ENCODE measurements at places on chromosomes 13 and 19. TPM values are rescaled to one million over a fixed set of nuclear protein-coding genes. Genes with fewer than 3 reads are reported as not detected.

Gene LILRA2
- 0.48 TPM for total RNA-seq

GRCh38 chr13:97321101-97321500, 99.0 kb downstream of the MBNL2 start:
- no peak overlapping the region for H3K27ac ChIP-seq
- H3K4me3 ChIP-seq: no peak overlapping the region
- H3K27me3 ChIP-seq: no peaks in the 10 kb centered on the region
- no peaks in the 10 kb centered on the region for H3K36me3 ChIP-seq
- DNase-seq: no peak

- no peak overlapping the region for H3K4me3 ChIP-seq
- no peak for DNase-seq
- no peaks in the 10 kb centered on the region for H3K36me3 ChIP-seq
- H3K4me1 ChIP-seq: no peaks in the 10 kb centered on the region
- no peaks in the 10 kb centered on the region for H3K27me3 ChIP-seq
Measured at GRCh38 chr13:21823949-21824348, 153.1 kb downstream of the FGF9 start.

Gene CGB1
- not detected for total RNA-seq

- no peak overlapping the region for H3K27ac ChIP-seq
- H3K27me3 ChIP-seq: no peaks in the 10 kb centered on the region
- H3K36me3 ChIP-seq: no peaks in the 10 kb centered on the region
- H3K4me3 ChIP-seq: no peak overlapping the region
- H3K4me1 ChIP-seq: peaks cover 3% of the 10 kb centered on the region
Measured at GRCh38 chr13:112703449-112704284, 13.8 kb downstream of the ATP11A start.

Gene CPB2
- not detected for total RNA-seq

GRCh38 chr19:33724021-33724720, 72.5 kb upstream of the KCTD15 start:
- no peak overlapping the region for H3K4me3 ChIP-seq
- H3K36me3 ChIP-seq: no peaks in the 10 kb centered on the region
- H3K4me1 ChIP-seq: no peaks in the 10 kb centered on the region
- no peak overlapping the region for H3K27ac ChIP-seq
- DNase-seq: no peak

Gene ZNF221
- total RNA-seq: 0.77 TPM

Data from uterus (tissue), 4 donors.